Fibroblast of skin of right biceps (primary cell): ENCODE measurements at places on chromosomes 5 and 9.
A peak's percentile ranks its signal among the peaks of the same experiment; 100 is the strongest.

- peak; percentile 71 for DNase-seq
These were observed 257.2 kb downstream of the KIF4B start for GRCh38 chr5:155270725-155271124.

DNA sequence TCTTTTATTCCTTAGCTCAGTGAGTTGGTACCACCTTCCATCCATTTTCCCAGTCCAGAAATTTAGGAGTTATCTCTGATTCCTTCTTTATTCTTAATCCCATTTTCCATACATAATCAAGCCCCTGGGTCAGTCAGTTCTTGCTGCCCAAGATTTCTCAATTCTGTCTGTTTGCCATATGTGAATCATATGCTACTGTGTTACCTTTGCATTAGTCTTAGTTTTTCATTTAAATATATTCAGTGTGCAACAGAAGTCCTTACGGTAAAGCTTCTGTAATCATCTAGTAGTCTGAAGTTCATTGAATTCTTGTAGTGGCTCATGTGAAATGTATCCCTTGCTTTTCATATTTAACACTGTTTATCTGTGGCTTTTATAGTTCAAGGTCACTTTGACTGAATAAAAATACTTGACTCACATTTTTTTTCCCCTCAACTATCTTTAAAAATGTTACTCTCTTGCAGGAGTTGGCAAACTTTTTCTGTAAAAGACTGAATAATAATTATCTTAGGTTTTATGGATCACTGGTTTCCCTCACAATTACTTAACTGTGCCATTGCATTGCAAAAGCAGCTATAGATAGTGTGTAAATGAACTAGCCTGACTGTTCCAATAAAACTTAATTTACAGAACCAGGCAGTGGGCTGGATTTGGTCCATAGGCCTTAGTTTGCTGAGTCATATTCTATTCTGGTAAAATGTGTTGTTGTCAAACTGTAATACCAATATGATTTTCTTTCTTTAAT, 6.9 kb downstream of the KIAA1958 start:
- DNase-seq, result peak; percentile 34

GRCh38 chr9:126055381-126055985, 271.1 kb upstream of the MVB12B start:
- DNase-seq, result peak; percentile 81

- peak; percentile 5 for DNase-seq
These were observed 248.6 kb upstream of the EFNA5 start for GRCh38 chr5:107919361-107919760.

- DNase-seq, result no peak
These were observed 14.2 kb downstream of the HSPA4 start for GRCh38 chr5:133066045-133066444.

DNA sequence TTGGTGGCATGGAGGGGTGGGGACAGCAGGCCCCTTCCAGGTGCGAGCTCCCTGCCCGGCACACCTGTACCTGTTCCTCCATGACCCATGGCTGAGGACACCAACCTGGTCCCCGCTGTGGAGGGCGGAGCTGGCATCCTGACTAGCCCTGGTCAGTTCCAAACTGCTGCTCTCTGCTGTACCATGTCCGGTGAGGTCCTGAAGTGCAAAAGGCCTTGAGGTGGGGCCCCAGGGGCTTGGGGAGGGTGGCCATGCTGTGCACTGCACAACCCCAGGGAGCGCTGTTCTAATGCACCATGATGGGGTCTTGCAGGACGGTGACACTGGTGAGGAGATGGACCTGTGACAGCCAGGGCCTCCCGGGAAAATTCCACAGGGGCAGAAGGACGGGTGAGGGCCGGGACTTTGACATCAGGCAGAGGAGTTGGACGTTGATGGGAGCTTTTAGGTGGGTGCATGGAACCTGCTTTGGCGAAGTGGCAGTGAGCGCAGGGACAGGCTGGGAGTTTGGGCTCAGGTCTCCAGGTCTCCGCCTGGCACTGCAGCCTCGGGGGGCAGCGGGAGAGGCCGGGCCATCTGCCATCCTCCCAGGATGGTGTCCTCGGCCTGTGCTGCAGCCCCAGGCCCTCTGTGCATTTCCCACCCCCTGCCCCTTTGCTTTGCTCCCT, 38.9 kb downstream of the COL5A1 start:
- no peak for DNase-seq

- peak; percentile 79 for DNase-seq
These were observed 5.5 kb downstream of the NSMF start for GRCh38 chr9:137453643-137454081.
